NCI-H1930 (cell line): ENCODE measurements at places on chromosomes 5 and 9.

GRCh38 chr5:1152771-1153282 lies 41.0 kb upstream of the SLC12A7 start:
- no peak for DNase-seq

GRCh38 chr5:52839285-52839684 lies 51.6 kb downstream of the ITGA1 start:
- no peak for DNase-seq

GRCh38 chr9:109182940-109183798 lies 16.1 kb upstream of the FRRS1L start:
- DNase-seq, result peak; percentile 21

GRCh38 chr9:72371151-72371550 lies 6.1 kb upstream of the ZFAND5 start:
- DNase-seq, result no peak

GRCh38 chr5:17413691-17414090 lies 84.3 kb upstream of the TAF11L2 start:
- DNase-seq, result no peak

DNA sequence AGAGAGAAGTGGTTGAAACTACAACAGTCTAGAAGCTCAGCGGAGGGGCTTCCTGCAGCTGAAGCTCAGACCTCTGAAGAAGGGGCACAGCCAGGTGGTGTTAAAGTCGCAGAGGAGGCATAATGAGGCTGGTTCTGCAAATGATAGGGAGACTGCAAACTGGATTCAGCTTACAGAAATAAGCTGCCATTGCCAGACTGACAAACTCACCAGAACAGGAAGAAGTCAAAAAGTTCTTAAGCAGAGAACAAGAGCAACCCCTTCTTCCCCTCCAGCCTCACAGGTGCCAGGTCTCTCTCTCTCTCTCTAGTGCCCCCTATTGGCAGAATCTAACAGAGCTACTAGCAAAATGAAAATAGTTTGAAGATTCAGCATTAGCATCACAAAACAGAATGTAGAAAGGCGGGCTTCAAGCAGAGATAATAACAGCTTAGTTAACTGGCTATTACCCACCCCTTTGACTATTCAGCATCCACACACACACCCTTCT lies 76.7 kb downstream of the GRAMD2B start:
- DNase-seq, result no peak

- DNase-seq, result no peak
Observed at GRCh38 chr5:178182158-178182876, 4.9 kb downstream of the GMCL2 start.

- peak; percentile 29 for DNase-seq
Observed at GRCh38 chr5:179732918-179733771, 523 bp downstream of the MAML1 start.

DNA sequence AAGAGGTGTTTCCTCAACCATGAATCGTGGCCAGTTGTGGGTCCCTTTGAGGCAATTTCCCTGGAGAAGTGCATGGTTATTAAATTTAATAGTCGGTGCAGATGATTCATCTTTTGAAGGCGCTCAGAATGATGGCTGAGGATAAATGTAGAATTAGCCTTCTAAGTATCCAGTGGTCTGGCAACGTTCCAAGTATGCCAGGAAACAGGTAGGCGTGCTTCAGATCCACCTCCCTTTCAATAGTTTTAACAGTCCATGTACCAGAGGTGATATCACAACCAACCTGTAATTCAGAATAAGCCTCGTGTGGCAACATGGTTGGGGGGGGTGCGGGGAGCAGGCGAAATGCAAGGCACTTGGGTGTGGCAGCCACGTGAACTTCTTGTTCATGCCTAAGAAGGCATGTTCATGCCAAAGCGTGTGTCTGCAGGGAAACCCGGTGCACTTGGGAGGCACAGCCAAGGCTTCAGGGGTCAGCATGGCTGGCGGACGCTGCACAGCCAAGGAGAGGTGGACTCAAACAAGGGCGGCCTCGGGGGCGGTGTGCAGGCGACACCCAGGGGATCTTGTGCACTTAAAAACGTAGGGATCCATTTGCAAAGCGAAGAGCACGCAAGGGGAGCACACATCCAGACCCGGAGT lies 5.2 kb upstream of the NKD2 start:
- no peak for DNase-seq

- DNase-seq, result no peak
Observed at GRCh38 chr9:131324736-131325679, 35.5 kb downstream of the PLPP7 start.

GRCh38 chr9:93292288-93292615 lies 108.3 kb downstream of the WNK2 start:
- DNase-seq, result no peak

DNA sequence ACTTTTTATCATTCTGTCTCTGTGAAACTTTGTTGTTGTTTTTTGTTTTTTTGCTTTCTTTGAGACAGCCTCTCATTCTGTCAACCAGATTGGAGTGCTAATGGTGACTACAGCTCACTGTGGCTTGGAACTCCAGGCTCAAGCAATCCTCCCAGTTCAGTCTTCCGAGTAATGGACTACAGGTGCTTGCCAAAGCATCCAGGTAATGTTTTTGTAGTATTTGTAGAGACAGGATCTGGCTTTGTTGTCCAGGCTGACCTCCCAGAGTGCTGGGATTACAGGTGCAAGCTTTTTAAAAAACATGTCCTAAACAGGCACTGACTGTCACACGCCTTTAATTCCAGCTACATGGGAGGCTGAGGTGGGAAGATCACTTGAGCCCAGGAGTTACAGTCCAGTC lies 235.1 kb downstream of the MEF2C start:
- no peak for DNase-seq

DNA sequence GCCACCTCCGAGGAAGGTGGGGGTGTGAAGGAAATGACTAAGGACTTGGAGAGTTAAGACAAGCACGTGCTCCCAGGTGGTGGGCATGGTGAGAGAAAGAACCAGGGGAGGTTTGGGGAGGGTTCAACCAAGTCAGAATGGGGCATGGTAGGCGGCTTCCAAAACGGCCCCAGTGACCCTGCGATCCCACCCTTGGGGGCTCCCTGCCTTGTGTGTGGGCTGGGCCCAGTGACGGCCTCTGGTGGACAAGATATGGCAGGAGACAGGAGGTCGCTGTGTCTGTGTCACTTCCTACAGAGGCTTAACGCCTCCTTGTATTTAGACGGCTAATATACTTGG lies 51.3 kb upstream of the IRX4 start:
- DNase-seq, result no peak

DNA sequence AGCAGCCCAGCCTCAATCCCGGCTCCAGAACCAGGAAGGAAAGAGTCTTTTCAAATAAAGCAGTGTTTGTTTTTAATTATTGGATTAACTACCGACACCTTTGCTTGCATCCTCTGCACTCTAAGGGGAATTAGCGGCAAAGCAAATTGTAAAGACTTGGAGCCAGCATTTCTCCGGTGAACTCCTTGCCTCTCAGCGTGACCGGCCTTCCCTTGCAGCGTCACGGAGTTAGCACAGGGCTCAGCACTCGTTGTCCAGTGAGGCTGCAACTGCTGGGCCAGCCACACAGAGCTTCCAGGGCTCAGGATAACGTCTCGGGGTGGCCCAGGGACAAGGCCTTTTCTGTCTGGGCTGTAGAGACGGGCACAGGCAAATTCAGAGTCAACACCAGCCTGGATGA lies 180.6 kb downstream of the OLFM1 start:
- DNase-seq, result no peak

DNA sequence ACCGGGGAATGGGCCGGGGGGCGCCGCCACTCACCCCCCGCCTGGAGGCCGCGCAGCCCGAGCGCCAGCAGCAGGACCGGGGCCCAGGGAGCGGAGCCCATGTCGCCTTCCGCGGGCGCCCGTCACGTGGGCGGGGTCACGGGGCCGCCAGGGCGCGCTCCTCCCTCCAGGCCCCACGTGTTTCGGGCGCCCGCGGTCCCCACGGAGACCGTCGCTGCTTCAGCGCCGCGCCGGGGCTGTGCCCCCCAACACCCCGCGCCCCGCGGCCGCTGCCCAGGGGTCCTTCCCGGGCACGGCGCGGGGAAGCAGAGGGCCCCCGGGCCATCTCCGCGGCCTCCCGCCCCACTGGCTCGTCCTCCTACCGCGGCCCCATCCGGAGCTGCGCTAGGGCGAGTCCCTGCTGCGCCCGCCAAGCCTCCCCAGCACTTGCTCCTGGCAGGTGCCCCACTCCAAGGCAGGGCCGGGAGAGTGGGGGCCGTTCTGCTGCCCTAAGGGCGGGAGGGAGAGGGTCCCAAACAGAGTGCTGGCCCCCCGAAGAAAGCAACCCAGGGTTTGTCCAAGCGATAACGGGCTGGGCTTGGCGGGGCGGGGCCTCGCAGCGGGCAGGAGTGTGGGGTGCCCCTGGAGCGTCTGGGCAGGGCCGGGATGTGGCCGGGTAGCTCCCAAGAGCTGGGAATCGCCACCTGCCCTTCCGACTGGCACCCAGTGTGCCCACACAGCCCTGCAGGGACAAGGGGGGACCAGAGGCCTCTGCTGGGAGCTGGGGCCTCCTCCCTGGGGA lies at the start of gene DPP7:
Gene DPP7 (minus strand): TSS at position 121 of the 781 bp plus-strand sequence. CDS start 20 bp downstream, at position 101.
- DNase-seq, result peak; percentile 42

DNA sequence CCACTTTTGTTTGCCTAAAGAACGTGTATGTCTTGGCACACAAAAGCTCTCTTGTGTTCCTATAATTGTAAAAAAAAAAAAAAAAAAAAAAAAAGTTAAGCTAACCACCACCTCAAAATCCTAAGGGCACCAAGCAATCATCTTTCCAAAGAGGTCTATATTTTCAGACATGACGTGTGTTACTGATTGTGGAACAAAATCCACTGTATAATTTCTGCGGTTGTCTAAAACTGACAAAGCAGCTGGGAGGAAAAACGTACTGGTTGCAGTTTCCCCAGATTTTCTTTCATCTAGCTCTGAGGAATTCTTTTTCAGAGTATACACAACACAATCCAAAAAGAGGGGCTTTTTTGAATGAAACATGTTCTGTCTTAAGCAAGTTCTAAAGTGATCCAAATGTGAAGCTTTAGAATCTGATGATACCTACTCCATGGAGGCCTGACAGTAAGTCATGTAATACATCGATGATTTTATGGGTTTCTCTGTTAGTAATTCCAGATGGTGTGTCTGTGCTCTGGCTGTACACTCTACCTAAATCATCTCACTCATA lies 375.6 kb upstream of the NUDT12 start:
- DNase-seq, result no peak

DNA sequence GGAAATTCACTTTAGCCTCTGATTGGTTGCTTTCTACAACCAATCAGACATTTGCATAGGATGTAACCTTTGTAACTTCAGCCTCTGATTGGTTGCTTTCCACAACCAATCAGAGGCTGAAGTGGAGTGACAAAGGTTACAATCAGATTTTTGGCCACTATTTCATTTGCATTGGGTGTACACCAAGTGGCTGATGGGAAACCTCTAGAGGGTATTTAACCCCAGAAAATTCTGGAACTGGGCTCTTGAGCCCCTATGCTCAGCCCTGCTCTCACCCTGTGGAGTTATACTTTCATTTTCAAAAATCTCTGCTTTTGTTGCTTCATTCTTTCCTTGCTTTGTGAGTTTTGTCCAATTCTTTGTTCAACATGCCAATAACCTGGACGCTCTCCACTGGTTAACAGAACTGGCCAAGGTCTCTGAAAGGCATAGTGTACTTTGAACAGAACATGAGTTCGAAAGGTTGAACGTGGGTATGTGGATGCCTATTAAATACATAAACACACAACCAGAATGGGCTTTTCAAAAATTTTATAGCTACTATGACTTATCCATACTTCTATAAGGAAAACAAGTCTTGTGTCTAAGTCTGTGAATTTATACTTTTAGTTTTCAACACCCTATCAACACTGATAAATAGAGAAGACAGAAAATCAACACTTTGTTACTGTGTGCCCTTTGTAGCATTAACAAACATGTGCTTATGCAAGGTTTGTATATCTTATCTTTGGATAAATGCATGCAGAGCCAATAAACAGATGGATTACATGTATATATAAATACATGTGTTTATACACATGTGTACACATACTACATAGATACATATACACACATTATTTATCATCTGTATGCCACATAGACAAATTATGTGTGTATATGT lies 568.1 kb downstream of the CTNND2 start:
- DNase-seq, result no peak

DNA sequence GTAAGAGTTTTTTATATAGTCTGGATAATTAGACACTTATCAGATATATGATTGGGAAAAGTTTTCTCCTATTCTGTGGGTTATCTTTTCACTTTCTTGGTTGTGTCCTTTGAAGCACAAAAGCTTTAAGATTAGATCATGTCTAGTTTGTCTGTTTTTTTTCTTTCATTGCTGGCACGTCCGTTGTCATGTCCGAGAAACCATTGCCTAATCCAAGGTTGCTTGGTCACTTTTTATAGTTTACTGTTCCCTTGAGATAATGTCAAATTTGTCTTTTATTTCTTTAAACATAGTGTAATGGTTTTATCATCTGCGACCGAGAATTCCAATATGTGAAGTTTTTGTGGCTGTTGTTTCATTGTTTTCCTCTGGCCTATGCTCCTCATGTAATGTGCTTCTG lies 28.8 kb downstream of the GARNL3 start:
- no peak for DNase-seq

- no peak for DNase-seq
Observed at GRCh38 chr5:27125856-27126255, 87.5 kb upstream of the CDH9 start.

GRCh38 chr9:108621991-108622855 lies 233.6 kb downstream of the ACTL7B start:
- DNase-seq, result no peak

- DNase-seq, result no peak
Observed at GRCh38 chr5:53303105-53303504, 177.3 kb upstream of the FST start.

DNA sequence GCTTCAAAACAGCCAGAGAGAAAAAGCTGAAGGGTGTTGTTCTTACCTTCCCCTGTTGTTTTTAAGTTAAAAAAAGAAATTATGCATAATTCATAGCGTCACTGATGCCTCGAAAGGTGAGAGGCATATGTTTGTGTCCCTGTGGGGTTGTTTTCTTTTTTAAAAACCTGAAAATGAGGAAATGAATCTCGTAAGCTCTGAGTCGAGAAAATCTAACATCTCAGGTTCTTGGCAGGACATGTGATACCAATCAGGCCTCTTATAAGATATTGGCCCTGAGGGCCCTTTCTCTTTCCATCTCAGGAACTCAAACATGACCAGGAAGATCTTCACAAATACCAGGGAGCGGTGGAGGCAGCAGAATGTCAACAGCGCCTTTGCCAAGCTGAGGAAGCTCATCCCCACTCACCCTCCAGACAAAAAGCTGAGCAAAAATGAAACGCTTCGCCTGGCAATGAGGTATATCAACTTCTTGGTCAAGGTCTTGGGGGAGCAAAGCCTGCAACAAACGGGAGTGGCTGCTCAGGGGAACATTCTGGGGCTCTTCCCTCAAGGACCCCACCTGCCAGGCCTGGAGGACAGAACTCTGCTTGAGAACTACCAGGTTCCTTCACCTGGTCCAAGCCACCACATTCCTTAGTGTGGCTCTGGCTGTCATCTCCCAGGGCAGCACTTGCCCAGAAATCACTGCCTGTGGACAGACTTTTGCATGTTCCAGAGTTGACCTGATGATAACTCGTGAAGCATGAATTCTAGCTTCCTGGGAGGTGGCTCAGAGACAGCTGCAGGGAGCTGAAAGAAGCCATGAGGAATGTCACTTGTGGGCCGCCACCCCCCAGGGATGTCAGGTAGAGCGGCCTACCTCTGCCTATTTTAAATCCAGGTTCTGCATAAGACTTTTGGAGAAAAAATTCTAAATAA lies at the start of gene TAL2:
Gene TAL2 (plus strand): TSS at position 274 of the 921 bp plus-strand sequence. CDS start 40 bp downstream, at position 314.
- DNase-seq, result no peak
